ENCODE measurements at places on chromosomes 7 and 10.
A peak's percentile ranks its signal among the peaks of the same experiment; 100 is the strongest.

GRCh38 chr7:112101201-112101846 lies 104.9 kb downstream of the DOCK4 start:
- no peak overlapping the region for H3K27ac ChIP-seq
- H3K27me3 ChIP-seq, result no peaks in the 10 kb centered on the region
- DNase-seq, result no peak
- H3K36me3 ChIP-seq, result no peaks in the 10 kb centered on the region

DNA sequence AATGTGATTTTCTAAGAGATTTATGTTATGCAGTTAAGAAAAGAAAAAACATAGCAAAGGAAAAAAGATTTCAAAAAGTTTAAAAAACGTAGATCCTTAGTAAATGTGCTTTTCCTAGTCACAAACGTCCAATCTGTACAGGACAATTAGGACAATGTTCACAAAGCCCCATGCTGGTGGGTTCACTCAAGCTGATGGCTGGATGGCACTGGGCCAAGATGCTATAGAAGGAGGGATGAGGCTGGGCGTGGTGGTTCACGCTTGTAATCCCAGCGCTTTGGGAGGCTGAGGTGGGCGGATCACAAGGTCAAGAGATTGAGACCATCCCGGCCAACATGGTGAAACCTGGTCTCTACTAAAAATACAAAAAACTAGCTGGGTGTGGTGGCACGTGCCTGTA lies 22.1 kb downstream of the SVIL start:
- H3K36me3 ChIP-seq, result no peaks in the 10 kb centered on the region
- no peaks in the 10 kb centered on the region for H3K27me3 ChIP-seq
- no peak overlapping the region for H3K4me3 ChIP-seq
- DNase-seq, result no peak
- no peaks in the 10 kb centered on the region for H3K4me1 ChIP-seq

GRCh38 chr7:148144827-148145226 lies 445.7 kb upstream of the C7orf33 start:
- H3K27ac ChIP-seq, result no peak overlapping the region
- no peak for DNase-seq
- H3K36me3 ChIP-seq, result no peaks in the 10 kb centered on the region
- no peaks in the 10 kb centered on the region for H3K4me1 ChIP-seq
- no peak overlapping the region for H3K4me3 ChIP-seq

- no peaks in the 10 kb centered on the region for H3K36me3 ChIP-seq
- no peak for DNase-seq
- no peaks in the 10 kb centered on the region for H3K4me1 ChIP-seq
- H3K27ac ChIP-seq, result no peak overlapping the region
- H3K4me3 ChIP-seq, result no peak overlapping the region
Observed at GRCh38 chr7:140049339-140050024, 13.3 kb downstream of the PARP12 start.

- DNase-seq, result no peak
- no peaks in the 10 kb centered on the region for H3K4me1 ChIP-seq
- H3K27ac ChIP-seq, result no peak overlapping the region
- no peaks in the 10 kb centered on the region for H3K27me3 ChIP-seq
- no peaks in the 10 kb centered on the region for H3K36me3 ChIP-seq
Observed at GRCh38 chr10:131431978-131432690, 120.6 kb upstream of the TCERG1L start.

GRCh38 chr10:116278846-116279245 lies 5.8 kb upstream of the GFRA1 start:
- no peaks in the 10 kb centered on the region for H3K36me3 ChIP-seq
- no peak overlapping the region for H3K4me3 ChIP-seq
- no peak for DNase-seq

DNA sequence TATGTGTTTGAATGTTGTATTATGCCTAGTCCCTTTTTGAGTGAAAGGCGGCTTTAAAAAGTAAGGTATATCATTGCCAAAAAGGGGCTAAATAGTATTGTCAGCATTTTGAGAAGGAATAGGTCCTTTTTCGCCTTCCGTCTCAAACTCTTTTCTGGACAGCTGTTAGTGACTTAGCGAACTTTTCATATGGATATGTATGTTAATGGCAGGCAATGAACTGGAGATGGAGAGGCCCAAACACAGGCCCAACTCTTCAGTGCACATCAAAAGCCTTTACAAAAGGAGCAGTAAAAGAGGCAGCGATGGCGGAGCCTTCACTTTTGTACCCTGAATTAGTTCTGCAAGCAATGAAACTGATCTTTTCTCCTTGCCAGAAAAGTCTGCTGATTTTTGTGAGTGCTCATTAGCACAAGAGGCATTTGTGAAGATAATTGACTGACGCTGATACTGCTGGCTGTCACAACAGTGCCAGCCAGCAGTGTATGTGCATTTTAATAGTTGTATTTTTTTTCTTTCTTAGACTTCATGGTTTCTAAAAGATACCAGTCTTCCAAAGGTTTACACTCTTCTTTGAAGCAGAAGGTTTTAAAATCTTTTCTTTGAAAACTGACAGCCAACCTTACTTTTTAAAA lies 243.7 kb upstream of the SP8 start:
- peaks cover 60% of the 10 kb centered on the region for H3K4me1 ChIP-seq
- H3K4me3 ChIP-seq, result peak overlapping the region; percentile 14
- DNase-seq, result peak; percentile 84
- H3K36me3 ChIP-seq, result no peaks in the 10 kb centered on the region

- no peak for DNase-seq
- no peaks in the 10 kb centered on the region for H3K36me3 ChIP-seq
- H3K27ac ChIP-seq, result no peak overlapping the region
- H3K4me1 ChIP-seq, result no peaks in the 10 kb centered on the region
- no peaks in the 10 kb centered on the region for H3K27me3 ChIP-seq
- H3K4me3 ChIP-seq, result no peak overlapping the region
Observed at GRCh38 chr10:118467200-118467599, 125.1 kb upstream of the FAM204A start.

DNA sequence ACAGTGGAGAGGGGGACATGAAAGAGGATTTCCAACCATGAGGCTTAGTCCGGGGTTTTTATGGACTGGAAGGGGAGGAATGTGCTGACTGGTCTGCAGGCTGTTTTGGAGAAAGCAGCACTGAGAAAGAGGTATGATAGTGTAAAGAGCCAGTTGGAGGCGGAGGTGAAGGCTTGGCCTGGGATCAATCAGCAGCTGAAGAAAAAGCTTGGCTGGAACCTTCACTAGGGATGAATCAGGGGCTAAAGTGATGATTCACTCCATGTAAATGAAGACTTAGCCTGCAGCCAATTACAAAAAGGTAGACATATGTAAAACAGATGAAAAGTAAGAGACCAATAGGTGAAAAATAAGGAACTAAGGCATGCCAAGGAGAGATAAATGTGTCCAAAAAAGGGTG lies 1382.6 kb downstream of the GATA3 start:
- H3K4me3 ChIP-seq, result no peak overlapping the region
- DNase-seq, result no peak
- peaks cover 3% of the 10 kb centered on the region for H3K36me3 ChIP-seq
- H3K4me1 ChIP-seq, result no peaks in the 10 kb centered on the region
- H3K27me3 ChIP-seq, result no peaks in the 10 kb centered on the region

DNA sequence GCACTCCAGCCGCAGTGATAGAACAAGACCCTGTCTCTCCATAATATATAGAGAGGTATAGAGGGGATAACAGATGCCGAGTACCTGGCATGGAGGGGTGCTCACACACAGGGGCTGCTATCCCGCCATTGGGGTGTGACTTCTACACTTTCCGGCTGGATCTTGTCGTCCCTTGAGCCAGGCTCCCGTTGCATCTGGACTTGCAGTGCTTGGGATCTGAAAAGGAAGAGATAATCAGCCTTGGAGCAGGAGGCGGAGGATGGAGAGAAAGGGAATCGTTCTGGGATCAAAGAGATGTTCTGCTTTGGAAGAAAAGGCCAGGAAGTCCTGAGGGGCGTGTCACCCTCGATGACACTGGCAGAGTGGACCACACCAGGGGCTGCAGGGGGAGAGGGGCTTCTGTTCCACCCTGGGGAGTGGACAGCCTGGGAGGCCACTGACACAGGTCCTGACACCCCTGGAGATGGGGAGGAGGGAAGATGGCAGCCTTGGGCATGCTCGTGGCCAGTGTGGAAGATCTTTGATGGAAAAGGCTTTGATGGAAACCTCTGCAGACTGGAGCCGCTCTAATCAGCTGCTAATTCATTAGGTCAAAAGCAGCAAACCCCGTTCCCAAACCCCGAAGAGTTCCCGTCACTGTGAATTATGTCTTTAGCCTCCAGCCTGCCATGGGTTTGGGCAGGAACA lies 85.1 kb downstream of the CARD11 start:
- H3K27ac ChIP-seq, result no peak overlapping the region
- H3K36me3 ChIP-seq, result no peaks in the 10 kb centered on the region
- no peak overlapping the region for H3K4me3 ChIP-seq
- H3K27me3 ChIP-seq, result no peaks in the 10 kb centered on the region
- no peak for DNase-seq
- no peaks in the 10 kb centered on the region for H3K4me1 ChIP-seq

GRCh38 chr7:38306171-38306570 lies 32.7 kb upstream of the TARP start:
- H3K4me3 ChIP-seq, result no peak overlapping the region
- H3K4me1 ChIP-seq, result peaks cover 7% of the 10 kb centered on the region
- no peaks in the 10 kb centered on the region for H3K36me3 ChIP-seq

- H3K27me3 ChIP-seq, result no peaks in the 10 kb centered on the region
- no peaks in the 10 kb centered on the region for H3K4me1 ChIP-seq
- DNase-seq, result peak; percentile 70
- no peaks in the 10 kb centered on the region for H3K36me3 ChIP-seq
- H3K4me3 ChIP-seq, result no peak overlapping the region
Observed at GRCh38 chr10:96626795-96627194, 40.0 kb upstream of the TM9SF3 start.

GRCh38 chr10:24869354-24870015 lies 82.9 kb downstream of the PRTFDC1 start:
- H3K4me1 ChIP-seq, result peaks cover 8% of the 10 kb centered on the region
- DNase-seq, result no peak
- no peaks in the 10 kb centered on the region for H3K36me3 ChIP-seq
- no peaks in the 10 kb centered on the region for H3K27me3 ChIP-seq
- no peak overlapping the region for H3K27ac ChIP-seq
- H3K4me3 ChIP-seq, result no peak overlapping the region

DNA sequence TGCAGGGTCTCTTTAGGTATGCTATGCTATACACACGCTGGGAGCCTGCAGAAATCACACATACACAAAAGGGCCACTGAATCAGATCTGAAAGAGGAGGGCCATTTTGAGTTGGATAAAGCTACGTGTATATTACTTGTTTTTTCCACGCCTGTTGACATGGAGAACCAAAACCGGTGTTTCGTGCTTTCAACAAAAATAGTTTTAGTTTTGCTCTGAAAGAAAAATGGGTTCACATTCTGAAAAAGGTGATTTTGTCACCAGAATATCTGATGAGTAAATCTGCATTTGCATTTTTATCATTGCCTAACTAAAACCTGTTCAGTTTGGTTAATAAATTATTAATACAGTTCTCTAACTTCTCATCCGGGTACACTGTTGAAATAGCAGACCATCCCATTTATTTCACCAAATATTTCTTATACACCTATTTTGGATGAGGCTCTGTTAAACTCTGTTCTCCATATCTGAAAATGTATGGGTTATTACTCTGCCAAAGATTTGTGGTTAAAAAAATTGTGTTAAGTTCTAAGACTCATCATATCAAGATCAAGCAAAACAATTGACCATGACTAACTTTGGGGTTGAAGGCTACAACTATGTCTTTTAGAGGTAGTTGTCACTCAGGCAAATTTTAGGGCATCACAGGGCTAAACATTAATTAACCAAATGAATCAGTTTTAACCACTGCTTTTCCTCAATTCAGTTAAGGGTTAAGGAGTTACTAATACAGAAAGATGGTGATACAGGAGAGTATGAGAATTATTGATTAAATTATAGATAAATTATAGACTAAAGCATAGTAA lies 101.2 kb upstream of the RPA3 start:
- no peak overlapping the region for H3K27ac ChIP-seq
- no peak overlapping the region for H3K4me3 ChIP-seq
- H3K4me1 ChIP-seq, result peaks cover 42% of the 10 kb centered on the region
- no peaks in the 10 kb centered on the region for H3K27me3 ChIP-seq
- no peak for DNase-seq

GRCh38 chr7:151727579-151728285 lies 149.2 kb downstream of the PRKAG2 start:
- no peak for DNase-seq
- H3K27ac ChIP-seq, result no peak overlapping the region
- no peak overlapping the region for H3K4me3 ChIP-seq
- no peaks in the 10 kb centered on the region for H3K4me1 ChIP-seq
- H3K27me3 ChIP-seq, result no peaks in the 10 kb centered on the region

GRCh38 chr7:78018641-78019446 lies 220.3 kb downstream of the PHTF2 start:
- peaks cover 23% of the 10 kb centered on the region for H3K27me3 ChIP-seq
- H3K4me1 ChIP-seq, result peaks cover 28% of the 10 kb centered on the region
- H3K36me3 ChIP-seq, result no peaks in the 10 kb centered on the region
- H3K4me3 ChIP-seq, result peak overlapping the region; percentile 61
- H3K27ac ChIP-seq, result no peak overlapping the region
- DNase-seq, result peak; percentile 37

DNA sequence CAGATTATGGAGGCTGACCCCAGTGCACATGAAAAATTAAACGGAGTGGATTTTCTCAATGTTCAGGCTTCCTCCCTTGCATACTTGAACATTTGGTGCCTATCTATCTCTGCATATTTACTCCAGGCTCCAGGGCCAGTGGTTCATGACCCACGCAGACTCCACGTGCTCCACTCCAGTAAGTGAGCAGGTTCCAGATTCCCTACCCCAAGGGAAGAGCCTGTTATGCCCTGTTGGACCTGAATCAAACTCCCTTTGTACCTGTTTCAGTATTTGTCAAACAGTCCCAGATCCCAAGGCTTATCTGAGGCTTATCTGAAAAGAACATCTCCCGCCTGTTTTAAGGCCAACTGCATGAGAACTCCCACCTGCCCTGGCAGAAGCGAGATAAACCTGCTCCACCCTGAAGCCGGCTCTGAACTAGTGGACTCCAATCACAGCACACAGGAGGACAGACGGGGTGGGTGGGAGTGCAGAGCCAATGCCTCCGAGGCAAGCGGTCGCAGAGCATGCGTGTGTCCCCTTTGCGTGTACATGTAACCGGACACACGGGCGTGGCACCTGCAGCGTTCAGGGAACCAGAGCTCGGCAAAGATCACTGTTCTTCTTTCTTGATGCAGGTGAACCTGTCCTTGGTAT lies 2.3 kb upstream of the FUOM start:
- no peak overlapping the region for H3K4me3 ChIP-seq
- no peak for DNase-seq
- no peak overlapping the region for H3K27ac ChIP-seq
- H3K36me3 ChIP-seq, result no peaks in the 10 kb centered on the region

DNA sequence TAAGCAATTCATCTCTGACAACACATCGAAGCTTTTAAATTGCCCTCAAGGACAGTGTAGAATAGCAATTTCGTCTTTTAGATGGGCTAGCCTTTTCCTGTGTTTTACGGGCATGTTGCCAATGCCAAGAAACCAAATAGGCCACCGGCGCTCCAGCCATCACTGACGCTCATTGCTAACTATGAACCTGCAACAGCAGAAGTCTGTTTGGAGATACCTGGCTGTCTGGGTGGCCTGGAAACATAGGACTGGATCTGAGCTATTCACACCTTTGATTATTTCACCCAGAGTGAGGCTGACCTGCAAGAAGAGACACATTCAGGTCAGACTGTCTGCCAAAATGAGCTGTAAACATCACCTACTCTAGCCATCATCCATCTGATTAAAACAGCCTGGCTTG lies 12.0 kb downstream of the KPNA7 start:
- no peak overlapping the region for H3K4me3 ChIP-seq
- H3K27ac ChIP-seq, result no peak overlapping the region
- H3K36me3 ChIP-seq, result no peaks in the 10 kb centered on the region
- no peaks in the 10 kb centered on the region for H3K27me3 ChIP-seq
- no peak for DNase-seq

All from GM23338 (cell line).